ENCODE measurements at places on chromosomes 1 and 21. TPM values are rescaled to one million over a fixed set of nuclear protein-coding genes. Genes with fewer than 3 reads are reported as not detected.
A peak's percentile ranks its signal among the peaks of the same experiment; 100 is the strongest.

THEM5 gene
- 0.25 TPM for total RNA-seq

BSDC1 gene
- total RNA-seq = 54.5 TPM

OR2L13 gene
- total RNA-seq = not detected

ANGPTL3 gene
- total RNA-seq = not detected

ZSWIM5 gene
- 0.08 TPM for total RNA-seq

FOXO6 gene
- total RNA-seq = 11.9 TPM

FCER1G gene
- 0.28 TPM for total RNA-seq

S100B gene
- total RNA-seq = 0.25 TPM

SOX13 gene
- total RNA-seq = 28.9 TPM

SH3BP5L gene
- total RNA-seq = 14.2 TPM

SPRR2A gene
- not detected for total RNA-seq

DNALI1 gene
- 10.0 TPM for total RNA-seq

VWA1 gene
- 0.58 TPM for total RNA-seq

GJA8 gene
- total RNA-seq = not detected

C1QC gene
- not detected for total RNA-seq

- H3K36me3 ChIP-seq = no peaks in the 10 kb centered on the region
- H3K27ac ChIP-seq = no peak overlapping the region
- no peaks in the 10 kb centered on the region for H3K27me3 ChIP-seq
- 0 out of 2 replicates have a peak, but pooled peaks cover 4% of the 10 kb centered on the region for H3K4me1 ChIP-seq
- H3K4me3 ChIP-seq = no peak overlapping the region
Measured at GRCh38 chr1:109356915-109357314, 40.8 kb downstream of the SORT1 start.

- peaks cover 5% of the 10 kb centered on the region for H3K4me1 ChIP-seq
- H3K36me3 ChIP-seq = no peaks in the 10 kb centered on the region
- H3K4me3 ChIP-seq = peak overlapping the region; percentile 76
- DNase-seq = no peak
- no peaks in the 10 kb centered on the region for H3K27me3 ChIP-seq
Measured at GRCh38 chr1:91501523-91501851, 836 bp downstream of the CDC7 start.

- no peak overlapping the region for H3K4me3 ChIP-seq
- H3K36me3 ChIP-seq = peaks cover 34% of the 10 kb centered on the region
- no peak for DNase-seq
- H3K27me3 ChIP-seq = no peaks in the 10 kb centered on the region
- H3K27ac ChIP-seq = no peak overlapping the region
Measured at GRCh38 chr1:10304295-10304694, 93.9 kb downstream of the KIF1B start.

DNA sequence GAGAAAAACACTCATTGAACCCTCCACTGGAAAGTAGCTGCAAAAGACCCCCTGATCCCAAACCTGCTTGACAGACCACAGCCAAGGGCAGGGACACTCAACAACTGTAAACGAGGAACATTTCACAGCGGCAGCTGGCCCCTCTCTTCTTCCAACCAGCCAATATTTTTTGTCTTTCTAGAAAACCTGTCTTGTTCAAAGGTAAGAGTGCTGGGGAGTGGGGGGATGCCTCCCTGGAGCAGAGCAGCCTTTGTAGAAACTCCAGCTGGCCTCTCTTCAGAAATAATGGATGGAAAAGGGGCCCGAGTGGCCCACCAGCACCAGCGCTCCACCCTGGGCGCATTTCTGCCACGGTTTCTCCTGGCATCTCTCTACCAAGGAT lies 384.0 kb downstream of the RRAGC start:
- no peak for DNase-seq
- no peaks in the 10 kb centered on the region for H3K36me3 ChIP-seq
- peaks cover 19% of the 10 kb centered on the region for H3K4me1 ChIP-seq
- peak overlapping the region; percentile 96 for H3K27ac ChIP-seq
- peak overlapping the region; percentile 38 for H3K4me3 ChIP-seq

- peaks cover 15% of the 10 kb centered on the region for H3K4me1 ChIP-seq
- H3K36me3 ChIP-seq = peaks cover 13% of the 10 kb centered on the region
- no peaks in the 10 kb centered on the region for H3K27me3 ChIP-seq
- H3K27ac ChIP-seq = peak overlapping the region; percentile 99
- DNase-seq = peak; percentile 28
Measured at GRCh38 chr1:50976111-50976889, 6.3 kb downstream of the CDKN2C start.

DNA sequence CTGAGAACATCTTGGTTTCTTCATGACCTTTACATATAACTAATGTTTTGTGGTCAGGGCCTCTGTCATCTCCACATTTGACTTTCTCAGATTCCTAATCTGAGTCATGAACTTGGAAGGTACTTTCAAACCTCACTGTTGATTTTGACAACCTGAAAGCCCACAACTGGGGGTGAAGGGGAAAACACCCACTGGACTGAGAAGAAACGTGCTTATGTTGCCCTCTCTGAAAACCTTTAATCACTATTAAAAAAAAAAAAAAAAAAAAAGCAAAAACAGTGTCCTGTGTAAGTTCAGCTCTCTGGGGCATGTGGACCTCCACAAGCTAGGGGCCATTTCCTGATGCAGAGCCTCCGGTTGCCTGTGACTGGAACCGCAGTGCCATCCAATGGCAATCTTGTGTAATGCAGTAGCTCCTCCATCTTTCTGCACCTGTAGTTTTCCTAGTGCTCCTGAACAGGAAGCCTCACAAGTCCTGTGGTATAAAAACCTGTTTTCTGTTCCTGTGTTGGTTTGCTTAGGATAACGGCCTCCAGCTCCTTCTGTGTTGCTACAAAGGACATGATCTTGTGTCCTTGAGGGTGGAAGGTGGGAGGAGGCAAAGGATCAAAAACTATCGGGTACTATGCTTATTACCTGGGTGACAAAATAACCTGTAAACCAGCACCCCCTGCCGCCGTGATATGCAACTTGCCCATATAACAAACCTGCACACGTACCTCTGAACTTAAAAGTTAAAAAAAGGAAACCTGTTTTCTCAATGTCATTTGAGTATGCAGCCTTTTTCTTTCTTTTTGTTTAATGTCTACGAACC lies 124.5 kb downstream of the ZNF648 start:
- no peak overlapping the region for H3K4me3 ChIP-seq
- no peaks in the 10 kb centered on the region for H3K27me3 ChIP-seq
- no peaks in the 10 kb centered on the region for H3K4me1 ChIP-seq
- no peak overlapping the region for H3K27ac ChIP-seq
- H3K36me3 ChIP-seq = no peaks in the 10 kb centered on the region
- peak; percentile 51 for DNase-seq

DNA sequence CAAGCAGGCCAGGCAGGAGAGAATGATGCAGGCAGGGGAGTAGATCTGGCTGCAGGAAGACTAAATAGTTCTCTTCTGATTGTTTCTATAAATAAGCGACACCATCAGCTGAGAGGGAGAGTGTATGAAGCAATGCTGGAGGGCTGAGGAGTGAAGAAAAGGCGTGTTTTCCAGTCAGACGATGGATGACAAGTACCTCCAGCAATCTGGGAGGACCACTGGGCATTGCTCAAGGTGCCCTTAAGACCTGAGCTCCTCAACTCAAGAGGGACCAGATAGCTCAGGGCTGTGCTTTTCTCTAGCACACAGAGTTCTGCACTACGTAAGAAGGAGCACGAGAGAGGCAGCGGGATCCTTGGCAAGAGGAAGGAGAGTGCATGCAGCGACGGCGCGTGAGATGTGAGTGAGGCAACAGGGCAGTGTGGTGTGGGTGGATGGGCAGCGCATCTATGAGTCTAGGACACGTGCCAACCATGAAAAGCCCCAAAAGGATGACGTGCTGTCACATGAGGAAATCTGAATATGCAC lies 36.0 kb downstream of the PABPC4 start:
- H3K27ac ChIP-seq = no peak overlapping the region
- no peaks in the 10 kb centered on the region for H3K4me1 ChIP-seq
- no peak overlapping the region for H3K4me3 ChIP-seq
- DNase-seq = no peak
- H3K36me3 ChIP-seq = peaks cover 9% of the 10 kb centered on the region
- H3K27me3 ChIP-seq = no peaks in the 10 kb centered on the region

GRCh38 chr1:16628361-16629111 lies 15.2 kb upstream of the NBPF1 start:
- H3K27me3 ChIP-seq = no peaks in the 10 kb centered on the region
- peaks cover 19% of the 10 kb centered on the region for H3K36me3 ChIP-seq
- no peak overlapping the region for H3K4me3 ChIP-seq
- DNase-seq = no peak
- H3K4me1 ChIP-seq = peaks cover 5% of the 10 kb centered on the region

DNA sequence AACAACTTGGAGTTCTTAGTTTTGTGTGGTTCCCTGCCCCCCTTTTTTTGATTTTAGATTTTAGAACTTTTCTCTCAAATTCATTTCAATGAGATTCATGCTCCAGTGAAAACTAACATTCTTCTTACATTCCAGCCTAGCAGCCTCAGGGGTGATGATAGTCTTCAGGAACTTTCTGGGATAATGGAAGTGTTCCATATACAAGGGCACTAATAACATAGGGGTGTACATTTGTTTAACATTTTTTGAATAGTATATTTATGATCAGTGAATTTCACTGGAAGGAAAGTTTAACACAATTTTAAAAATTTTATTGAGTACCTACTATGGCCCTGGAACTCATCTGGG lies 61.4 kb upstream of the ZNF648 start:
- no peaks in the 10 kb centered on the region for H3K36me3 ChIP-seq
- H3K4me1 ChIP-seq = peaks cover 34% of the 10 kb centered on the region
- no peak overlapping the region for H3K4me3 ChIP-seq
- H3K27ac ChIP-seq = peak overlapping the region; percentile 98
- no peak for DNase-seq

DNA sequence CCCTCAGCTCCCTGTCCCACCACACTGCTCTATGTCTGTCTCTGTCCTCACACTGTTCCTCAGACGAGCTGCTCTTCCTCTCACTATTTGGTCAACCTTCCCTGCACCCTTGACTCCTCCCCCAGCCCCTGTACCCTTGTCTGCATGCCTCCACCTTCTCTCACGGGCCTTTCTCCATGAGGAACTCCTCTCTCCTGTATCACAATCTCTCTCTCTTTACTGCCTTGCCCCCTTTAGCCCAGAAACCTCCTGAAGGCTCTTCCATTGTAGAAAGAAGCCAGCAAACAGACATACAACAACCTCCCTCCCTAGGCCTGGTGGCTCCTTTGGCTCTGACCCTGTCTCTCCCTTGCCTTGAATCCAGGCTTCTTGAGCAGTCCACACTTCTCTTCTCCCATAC lies 251.6 kb upstream of the CSF3R start:
- no peaks in the 10 kb centered on the region for H3K4me1 ChIP-seq
- H3K36me3 ChIP-seq = no peaks in the 10 kb centered on the region
- H3K4me3 ChIP-seq = no peak overlapping the region

GRCh38 chr21:33402001-33402979 lies 923 bp upstream of the IFNGR2 start:
- peak; percentile 78 for DNase-seq
- H3K4me3 ChIP-seq = peak overlapping the region; percentile 92
- peaks cover 18% of the 10 kb centered on the region for H3K4me1 ChIP-seq
- no peaks in the 10 kb centered on the region for H3K36me3 ChIP-seq
- H3K27me3 ChIP-seq = no peaks in the 10 kb centered on the region

GRCh38 chr1:232995189-232995588 lies 44.8 kb downstream of the NTPCR start:
- H3K4me1 ChIP-seq = peaks cover 5% of the 10 kb centered on the region
- H3K27ac ChIP-seq = no peak overlapping the region
- H3K36me3 ChIP-seq = no peaks in the 10 kb centered on the region
- no peak overlapping the region for H3K4me3 ChIP-seq
- no peaks in the 10 kb centered on the region for H3K27me3 ChIP-seq

GRCh38 chr1:232780354-232780753 lies 24.9 kb upstream of the MAP10 start:
- no peaks in the 10 kb centered on the region for H3K36me3 ChIP-seq
- H3K27ac ChIP-seq = no peak overlapping the region
- H3K4me1 ChIP-seq = no peaks in the 10 kb centered on the region
- no peak for DNase-seq
- H3K4me3 ChIP-seq = no peak overlapping the region
- no peaks in the 10 kb centered on the region for H3K27me3 ChIP-seq

GRCh38 chr1:68344208-68344607 lies 105.5 kb downstream of the RPE65 start:
- H3K27me3 ChIP-seq = no peaks in the 10 kb centered on the region
- no peaks in the 10 kb centered on the region for H3K4me1 ChIP-seq
- no peaks in the 10 kb centered on the region for H3K36me3 ChIP-seq
- DNase-seq = no peak
- H3K27ac ChIP-seq = no peak overlapping the region

DNA sequence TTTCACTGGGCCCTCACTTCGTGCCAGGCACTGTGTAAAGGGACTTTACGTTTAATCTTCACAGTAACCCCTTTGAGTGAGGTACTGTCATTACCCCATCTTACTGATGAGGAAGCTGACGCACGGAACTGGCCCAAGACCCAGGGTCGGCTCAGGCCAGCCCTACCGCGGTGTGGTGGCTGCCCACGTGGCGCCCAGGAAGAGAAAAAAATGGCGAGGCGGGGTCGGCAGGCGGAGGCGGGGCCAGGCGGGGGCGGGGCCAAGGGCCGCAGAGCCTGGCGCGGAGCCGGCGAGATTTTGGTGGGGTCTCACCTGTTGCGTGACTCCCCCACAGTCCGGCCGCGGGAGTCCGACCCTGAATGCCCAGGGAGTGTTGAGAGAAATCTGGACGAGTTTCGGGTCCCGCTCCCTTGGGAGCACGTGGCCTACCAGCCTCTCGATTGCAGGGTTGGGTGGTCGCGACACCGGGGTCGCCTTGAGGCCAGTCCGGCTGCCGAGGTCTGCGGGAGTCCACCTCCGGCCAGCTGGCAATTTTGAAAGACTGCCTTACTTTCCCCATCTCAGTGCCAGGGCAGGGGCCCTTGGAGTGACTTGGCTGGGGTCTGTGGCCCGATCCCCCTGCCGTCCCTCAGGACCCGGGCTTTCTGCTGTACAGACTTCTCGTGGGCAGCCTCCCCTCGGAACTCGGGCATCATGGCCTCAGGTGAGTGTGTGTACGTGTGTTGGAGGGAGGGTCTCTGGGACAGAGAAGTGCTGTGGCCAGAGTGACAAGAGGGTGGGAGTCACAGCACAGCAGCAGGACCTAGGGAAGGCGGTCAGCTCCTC lies at the start of the genes AMPD2 and GNAT2:
AMPD2 (plus strand) TSS at position 262 of the 825 bp plus-strand sequence. CDS start 1,339 bp downstream, outside the sequence.
GNAT2 (minus strand) TSS at position 41 of the 825 bp plus-strand sequence. CDS start 6,746 bp downstream, outside the sequence.
- H3K4me1 ChIP-seq = peaks cover 14% of the 10 kb centered on the region
- H3K36me3 ChIP-seq = no peaks in the 10 kb centered on the region
- H3K27me3 ChIP-seq = no peaks in the 10 kb centered on the region
- DNase-seq = peak; percentile 69
- peak within 1 kb of the TSS; percentile 73 for H3K4me3 ChIP-seq

- peak; percentile 26 for DNase-seq
- H3K27ac ChIP-seq = no peak overlapping the region
- no peaks in the 10 kb centered on the region for H3K4me1 ChIP-seq
- H3K4me3 ChIP-seq = no peak overlapping the region
- peaks cover 8% of the 10 kb centered on the region for H3K36me3 ChIP-seq
Measured at GRCh38 chr1:37795340-37796125, 1.9 kb downstream of the MANEAL start.

GRCh38 chr1:20962576-20963258 lies 175.6 kb upstream of the HP1BP3 start:
- H3K4me1 ChIP-seq = 0 out of 2 replicates have a peak, but pooled peaks cover 3% of the 10 kb centered on the region
- H3K4me3 ChIP-seq = no peak overlapping the region
- peaks cover 12% of the 10 kb centered on the region for H3K36me3 ChIP-seq
- H3K27ac ChIP-seq = no peak overlapping the region
- no peak for DNase-seq

- DNase-seq = peak; percentile 84
- H3K27me3 ChIP-seq = no peaks in the 10 kb centered on the region
- peaks cover 18% of the 10 kb centered on the region for H3K36me3 ChIP-seq
Measured at GRCh38 chr21:17612565-17613241, at the start of gene BTG3. BTG3 (minus strand) TSS chr21:17612901; CDS start chr21:17609144, 3,757 bp downstream.

All from SJCRH30 (cell line).